Activated CD8-positive, alpha-beta memory T cell treated with anti-CD3 and anti-CD28 coated beads for 1 hour (primary cell): ENCODE measurements at places on chromosomes 13 and 19.

DNA sequence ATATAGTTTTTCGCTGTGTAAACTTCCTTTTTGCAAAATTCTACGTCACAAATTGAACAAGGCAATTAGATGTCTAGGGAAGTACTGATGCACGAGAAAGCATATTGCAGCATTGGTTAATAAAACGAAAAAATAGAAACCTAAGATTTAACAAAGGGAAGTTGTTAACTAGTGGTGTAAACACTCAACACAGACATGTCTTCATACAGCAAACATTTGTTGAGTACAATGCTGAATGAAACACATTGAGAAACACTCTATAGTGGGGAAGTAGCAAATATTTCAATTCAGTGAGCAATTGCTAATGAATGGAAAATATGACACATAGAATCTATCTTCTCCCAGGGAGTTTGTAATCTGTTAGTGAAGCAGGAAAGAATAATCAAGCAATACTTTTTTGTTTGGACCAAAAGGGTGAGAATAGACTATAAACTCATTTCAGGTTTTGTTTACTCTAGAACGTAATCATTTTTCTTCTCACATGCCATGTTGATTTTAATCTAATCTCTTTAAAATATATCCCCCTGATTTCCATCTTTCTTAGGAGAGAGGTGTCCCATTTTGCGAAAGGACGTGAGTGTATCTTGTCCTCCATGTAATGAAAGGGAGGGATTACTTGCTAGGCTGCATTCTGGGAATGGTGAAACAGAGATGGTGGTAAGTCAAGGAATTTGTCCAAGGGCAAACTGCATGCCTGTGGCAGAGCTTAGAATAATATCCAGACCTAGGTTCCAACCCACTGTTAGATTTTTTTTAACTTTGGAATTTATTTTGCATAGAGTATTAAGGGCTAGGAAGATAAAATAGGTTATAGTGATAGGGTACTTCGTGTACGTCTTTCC is 1.7 kb upstream of the ANKRD10 start:
- DNase-seq = no peak

DNA sequence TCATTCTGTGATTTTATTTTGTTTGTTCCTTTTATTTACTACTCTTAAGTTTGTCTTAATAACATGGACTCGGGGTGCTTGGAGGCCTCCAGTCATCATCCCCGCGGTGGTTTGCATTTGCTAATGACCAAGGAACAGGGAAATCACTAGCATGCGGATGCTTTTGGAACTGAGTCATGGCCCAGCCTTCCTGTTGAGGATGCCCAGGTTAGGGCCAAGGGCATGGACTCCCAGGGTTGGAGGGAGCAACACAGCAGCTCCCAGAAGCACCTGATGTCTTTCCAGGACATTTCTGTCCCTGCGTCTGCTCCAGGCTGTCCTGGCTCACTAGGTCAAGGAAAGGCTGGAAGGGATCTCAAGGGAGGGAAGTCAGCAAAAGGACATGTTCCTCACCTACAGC is 423.7 kb upstream of the TSHZ3 start:
- DNase-seq = no peak

GRCh38 chr19:5103061-5103701 is 134.3 kb downstream of the KDM4B start:
- DNase-seq = no peak

DNA sequence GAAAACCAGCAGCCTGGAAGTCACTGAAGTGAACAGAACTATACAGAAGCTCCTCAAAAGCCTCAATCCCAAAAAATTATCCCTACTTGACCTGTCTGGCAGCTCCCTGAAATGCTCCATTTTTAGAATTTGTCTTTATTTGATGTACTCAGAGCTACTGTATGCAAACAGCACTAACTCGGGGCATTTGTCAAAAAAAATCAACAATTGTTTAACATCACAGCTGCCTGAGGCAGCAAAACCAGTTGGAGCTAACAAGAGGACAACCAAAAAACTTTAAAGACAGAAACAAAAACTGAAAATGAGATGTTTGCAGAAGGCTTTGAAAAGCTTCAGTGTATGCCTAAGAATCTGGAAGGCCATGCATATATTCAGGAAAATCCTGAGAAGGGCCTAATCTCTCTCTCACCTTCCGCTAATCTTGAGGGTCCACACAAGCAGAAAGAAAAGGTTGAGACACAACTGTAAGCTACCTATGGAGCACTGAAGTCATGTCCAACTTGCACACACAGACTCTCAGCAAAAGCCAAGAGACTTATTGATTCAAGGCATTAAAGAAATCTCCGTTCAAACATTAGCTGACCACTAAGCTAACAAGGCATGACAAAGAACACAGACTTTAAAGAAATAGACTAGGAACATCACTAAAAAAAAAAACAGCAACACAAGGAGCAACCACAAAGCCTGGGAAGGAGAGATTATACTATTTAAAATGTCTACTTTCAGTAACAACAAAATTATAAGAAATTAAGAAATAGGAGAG is 16.1 kb downstream of the VWA8 start:
- DNase-seq = no peak

DNA sequence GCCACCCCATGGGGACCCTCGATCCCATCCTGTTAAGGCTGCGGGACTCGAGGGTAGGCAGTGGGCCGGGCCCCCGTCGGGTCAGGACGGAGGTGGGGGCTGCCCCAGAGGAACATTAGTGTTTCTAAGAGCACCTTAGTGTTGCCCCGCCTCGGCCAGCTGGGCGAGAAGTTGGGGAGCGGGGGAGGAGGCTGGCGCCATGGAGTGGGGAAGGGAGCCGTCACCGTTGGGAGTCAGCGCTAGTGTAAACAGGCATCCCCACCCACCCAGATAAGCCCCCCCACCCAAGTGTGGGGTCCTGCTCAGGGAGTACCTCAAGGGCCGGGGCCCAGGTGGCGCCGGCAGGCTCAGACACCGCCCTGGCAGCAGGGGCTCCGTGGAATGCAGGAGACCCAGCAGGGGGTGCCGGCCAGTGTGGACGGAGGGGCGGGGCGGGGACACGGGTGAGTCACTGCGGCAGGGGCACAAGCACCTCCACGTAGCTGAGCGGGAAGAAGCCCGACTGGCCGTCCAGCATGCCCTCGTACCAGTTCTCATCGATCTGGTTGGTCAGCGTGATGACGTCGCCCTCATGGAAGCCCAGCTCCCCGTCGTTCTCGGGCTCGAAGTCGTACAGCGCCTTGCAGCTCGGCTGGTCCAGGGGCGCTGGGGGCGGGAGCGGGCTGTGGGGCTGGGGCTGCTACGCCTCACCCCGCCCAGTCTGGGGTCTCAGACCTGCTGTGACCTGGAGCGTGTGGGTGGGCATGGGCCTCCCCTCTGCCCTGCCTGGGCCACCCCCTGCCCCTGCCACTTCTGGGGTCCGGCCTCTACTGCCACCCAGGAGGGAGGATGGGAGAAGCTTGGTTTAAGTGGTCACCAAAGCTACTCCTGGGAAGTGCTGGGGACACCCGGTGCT is 18.0 kb downstream of the MPND start:
- DNase-seq = no peak

DNA sequence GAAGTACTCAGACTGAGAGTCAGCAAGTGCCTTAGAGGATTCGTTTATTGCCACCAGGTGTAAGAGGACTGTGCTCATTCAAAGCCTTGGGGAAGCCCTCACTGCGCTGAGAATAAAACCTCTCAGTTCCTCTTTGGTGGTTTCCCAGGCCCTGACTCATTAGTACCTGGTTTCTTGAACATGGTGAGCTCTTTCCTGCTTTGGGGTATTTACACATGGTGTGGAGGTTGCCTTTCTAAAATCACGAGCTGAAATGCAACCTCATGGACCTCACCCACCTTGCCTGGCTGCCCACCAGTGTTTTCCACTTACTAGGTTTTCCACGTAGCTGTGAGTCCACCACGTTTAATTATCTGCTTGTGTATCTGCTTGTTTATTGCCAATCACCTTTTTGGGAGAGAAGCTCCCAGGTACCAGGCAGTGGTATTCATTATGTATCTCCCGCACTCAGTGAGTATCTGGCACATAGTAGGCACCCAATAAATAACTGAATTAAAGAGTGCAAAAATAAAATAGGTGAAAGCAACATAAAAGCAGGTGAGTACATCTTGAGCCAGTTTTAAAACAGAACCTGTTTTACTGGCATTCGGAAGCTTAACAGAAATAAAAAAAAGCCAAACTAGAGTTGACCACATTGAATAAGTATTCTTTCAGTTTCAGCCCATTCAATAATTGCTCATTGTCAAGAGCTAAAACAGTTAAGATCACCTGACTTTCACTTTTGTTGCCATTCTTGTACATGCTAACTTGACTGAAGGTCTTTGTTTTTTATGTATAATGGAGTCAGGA is 533.0 kb downstream of the MYO16 start:
- DNase-seq = no peak

DNA sequence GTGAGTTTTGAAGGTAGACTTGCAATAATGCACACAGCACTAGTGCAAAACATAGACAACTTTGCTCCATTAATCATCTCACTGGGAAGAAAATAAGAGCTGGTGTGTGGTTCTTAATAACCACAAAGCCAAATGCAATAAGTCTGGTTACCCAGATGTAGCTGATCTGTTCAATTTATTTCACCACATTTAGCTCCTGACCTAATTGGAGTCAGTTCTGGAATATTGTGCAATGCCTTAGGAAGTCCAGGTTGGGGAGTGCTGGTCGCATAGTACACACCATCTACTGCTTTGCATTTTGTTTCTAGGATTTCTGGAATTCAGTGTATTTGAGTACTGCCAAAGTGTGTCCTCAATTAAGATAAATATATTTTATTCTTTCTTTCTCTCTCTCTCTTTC is 483.3 kb upstream of the SPRY2 start:
- no peak for DNase-seq

- DNase-seq = no peak
Measured at GRCh38 chr19:1621021-1621420, 15.8 kb upstream of the UQCR11 start.

- DNase-seq = no peak
Measured at GRCh38 chr13:30037306-30037705, 186.9 kb upstream of the UBL3 start.

DNA sequence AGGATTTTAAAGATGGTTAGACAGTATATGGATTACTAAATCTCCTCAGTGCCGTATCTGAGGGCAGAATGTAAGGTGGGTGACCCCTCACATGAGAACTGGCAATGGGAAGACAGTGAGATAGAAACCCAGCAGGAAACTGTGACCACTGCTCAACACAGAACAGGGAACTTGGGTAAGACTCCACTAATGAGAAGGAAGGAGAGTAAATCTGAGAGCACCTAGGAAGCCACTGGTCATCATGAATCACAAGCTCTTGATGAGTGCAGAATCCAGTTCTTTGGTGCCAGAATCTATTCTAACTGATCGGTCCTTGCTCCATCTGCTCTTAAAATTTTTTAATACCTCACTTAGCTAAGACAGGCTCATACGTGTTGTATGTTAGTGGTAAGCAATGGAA is 261.8 kb downstream of the KLF12 start:
- DNase-seq = no peak

- no peak for DNase-seq
Measured at GRCh38 chr13:104008541-104009435, 942.6 kb upstream of the SLC10A2 start.

DNA sequence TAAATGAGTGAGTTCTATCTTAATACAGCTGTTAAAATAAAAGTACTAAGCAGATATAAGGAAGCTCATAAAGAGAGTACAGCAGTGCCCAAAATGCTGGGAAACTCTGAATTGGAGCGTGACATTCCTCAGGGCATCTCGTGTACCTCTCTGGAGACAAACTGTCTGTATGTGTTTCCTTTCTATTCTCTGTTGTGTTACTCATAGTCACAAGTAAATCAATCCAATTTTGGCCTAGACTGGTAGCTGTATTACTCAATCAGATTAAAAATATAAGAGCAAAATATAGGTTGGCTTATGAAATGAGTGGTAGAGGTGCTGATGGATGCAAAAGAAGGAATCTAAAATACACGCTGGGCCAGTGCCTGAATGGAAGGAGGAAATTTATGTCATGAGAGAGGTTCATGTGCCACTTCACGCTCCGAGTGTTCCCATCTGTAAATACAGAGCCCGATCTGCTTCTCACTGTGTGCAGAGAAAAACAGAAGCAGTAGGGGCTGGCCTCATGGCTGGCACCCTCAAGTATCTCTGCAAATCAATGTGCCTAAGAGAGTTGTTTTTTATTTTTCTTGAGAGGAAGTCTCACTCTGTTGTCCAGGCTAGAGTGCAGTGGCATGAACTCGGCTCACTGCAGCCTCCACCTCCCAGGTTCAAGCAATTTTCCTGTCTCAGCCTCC is 58.7 kb upstream of the RGCC start:
- DNase-seq = no peak

DNA sequence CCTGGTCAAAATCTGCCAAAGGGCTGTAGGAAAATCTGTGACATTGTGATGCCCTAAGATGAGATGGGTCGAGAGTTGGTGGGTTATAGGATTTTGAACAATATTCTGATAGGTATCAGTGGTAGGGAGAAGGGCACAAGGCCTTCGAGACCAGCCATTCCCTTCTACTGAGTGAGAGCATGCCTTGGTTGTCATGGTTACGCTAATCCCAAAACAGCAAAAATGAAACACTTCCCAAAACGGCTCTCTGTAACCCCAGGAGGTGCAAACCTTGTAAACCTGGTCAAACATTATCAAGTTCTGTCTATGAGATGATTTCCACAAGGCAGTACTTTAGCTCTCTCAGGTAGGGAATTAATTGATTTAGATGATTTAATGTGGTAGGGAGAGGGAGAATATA is 158.7 kb upstream of the RNF113B start:
- no peak for DNase-seq

DNA sequence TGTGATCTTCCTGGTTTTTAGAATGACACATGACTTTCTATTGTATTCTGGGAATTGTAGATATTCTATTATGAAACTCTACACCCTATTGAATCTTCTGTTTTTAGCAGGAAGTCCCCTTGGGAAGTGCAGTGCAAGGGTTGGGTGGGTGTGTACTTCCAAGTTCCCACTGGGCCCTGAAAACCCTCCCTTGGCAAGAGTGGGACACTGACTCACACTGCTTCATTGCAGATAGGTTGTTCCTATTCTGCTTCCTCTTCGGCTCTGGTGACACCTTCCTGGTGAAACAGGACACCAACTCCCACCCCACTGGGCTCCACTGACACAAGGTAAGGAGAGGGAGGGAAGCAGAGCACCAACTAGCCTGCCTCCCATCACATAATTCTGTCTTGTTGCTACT is 121.8 kb downstream of the KCTD12 start:
- DNase-seq = no peak
